ENCODE measurements at places on chromosomes 11 and 22. TPM values are rescaled to one million over a fixed set of nuclear protein-coding genes. Genes with fewer than 3 reads are reported as not detected.

- DNase-seq = no peak
These were observed 524.1 kb downstream of the METTL15 start for GRCh38 chr11:28632338-28632737.

OR52E6 gene
- not detected for total RNA-seq

KRTAP5-8 gene
- not detected for total RNA-seq

- no peak for DNase-seq
These were observed 133.0 kb upstream of the C11orf58 start for GRCh38 chr11:16605389-16605893.

DDIAS gene
- 18.2 TPM for total RNA-seq

DNA sequence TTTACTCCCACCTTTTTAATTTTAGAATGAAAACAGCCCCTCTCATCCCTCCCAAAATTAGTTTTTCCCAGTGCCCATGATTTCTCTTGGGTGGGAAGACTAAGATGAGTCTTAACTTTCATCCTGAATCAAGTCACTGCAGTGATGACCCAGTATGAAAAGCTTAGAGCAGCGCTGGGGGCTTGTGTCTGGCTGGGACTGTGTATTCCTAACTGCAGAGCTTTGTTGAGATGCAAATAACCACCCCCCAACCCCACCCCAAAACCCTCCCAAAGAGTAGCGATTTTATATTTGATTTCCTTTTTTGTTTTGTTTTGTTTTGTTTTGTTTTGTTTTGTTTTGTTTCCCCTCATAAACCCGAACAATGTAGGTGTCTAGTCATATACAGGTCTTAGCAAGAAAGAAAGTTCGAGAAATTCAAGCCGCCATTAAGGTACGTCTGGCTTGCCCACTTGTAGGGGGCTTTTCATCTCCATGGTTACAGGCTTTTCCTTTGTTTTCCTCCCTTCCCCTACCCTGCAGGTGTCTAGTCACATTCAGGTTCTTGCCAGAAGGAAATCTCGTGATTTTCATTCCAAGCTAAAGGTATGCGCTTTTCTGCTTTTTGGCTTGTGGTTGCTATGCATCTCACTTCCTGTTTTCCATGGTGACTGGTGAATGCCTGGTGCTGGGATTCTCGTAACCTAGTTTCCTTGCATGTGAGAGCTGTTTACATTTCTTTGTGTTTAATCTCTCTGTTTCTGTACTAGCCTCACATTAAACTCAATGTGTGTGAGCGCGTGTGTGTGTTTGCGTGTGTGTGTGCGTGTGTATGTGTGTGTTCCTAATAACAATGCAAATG, 144.6 kb upstream of the RASSF10 start:
- DNase-seq = no peak

SLC35F2 gene
- 28.0 TPM for total RNA-seq

DNA sequence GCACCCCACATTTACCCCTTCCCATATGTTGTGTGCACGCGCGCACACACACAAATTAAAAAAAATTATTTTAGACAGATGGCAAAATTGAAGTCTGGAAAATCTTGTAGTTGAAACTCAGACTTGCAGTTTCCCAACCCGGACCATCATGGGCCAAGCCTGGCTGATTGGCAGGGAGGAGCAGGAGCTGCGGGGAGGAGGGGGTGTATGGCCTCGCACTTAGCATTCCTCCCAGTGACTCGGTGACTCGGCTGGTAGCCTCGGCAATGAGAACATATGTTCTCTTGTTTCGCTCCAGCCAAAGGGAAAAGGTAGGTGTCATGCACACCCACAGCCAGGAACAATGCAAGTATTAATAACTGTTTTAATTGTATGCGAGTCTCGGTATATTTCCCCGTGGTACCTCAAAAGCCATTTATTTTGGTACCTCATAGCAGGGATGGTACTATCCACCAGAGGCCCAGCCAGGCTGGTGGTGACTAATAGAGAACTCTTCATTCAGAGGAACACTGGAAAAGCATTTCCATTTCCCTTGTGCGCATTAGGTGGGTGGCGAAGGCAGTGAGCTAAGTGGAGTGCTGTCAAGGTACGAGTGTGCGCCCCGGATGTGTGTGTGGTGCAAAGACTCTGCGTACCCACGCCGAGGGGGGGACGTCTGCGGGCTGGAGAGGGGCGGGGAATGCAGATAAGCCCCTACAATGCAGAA, 92.5 kb downstream of the DSCAML1 start:
- no peak for DNase-seq

GRCh38 chr11:86940122-86940777, 14.9 kb downstream of the FZD4 start:
- no peak for DNase-seq

DNA sequence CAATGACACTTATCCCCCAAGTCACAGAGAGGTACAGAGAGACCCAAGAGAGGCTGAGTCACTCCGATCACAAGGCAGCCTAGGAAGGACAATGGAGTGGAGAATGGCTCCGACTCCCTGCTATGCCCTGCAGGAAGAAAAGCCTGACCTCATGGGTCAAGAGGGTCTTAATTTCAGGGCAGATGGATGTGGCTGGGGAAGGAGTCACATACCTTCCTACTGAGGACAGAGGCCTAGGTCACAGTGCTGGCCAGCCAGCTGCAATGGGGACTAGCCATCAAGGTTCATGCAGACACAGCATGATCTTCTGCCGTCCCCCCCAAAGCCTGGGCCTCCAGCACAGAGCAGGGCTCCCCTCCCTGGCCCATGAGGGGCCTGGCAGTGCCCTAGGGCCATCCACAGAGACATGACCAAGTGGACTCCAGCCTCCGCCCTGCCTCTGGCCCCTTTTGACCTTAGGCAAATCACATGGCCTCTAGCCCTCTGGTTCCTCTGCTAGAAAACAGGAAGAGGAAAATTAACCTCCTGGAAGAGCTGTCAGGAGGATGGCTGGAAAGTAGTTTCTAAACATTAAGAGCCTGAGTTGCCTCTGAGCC, 1.8 kb downstream of the ARRB1 start:
- no peak for DNase-seq

- no peak for DNase-seq
These were observed 591.3 kb downstream of the LRRC4C start for GRCh38 chr11:40867991-40868632.

DNA sequence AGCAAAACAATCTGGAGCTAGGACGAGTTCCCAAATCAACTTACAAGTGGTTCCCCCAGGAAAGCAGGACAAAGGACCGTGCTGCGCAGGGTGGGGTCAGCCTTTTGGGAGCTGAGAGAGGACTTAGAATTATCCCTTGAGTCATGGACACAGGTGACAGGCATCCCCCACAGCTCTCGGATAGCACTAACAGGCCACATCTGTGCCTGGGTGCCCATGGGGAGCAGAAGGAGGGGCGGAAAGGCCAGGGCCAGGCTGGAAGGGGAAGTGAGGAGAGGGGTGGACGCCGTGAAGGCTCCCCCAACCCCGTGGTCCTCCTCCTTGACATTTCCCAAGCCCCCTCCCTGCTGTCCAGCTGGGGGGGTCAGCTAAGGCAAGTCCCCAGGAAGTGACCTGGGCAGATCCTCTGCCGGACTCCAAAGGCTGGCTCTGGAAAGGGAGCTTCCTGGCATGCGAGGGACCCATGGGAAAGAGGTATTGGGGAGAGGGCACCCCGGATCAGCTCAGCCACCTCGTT, 31.6 kb upstream of the A4GALT start:
- no peak for DNase-seq

DNA sequence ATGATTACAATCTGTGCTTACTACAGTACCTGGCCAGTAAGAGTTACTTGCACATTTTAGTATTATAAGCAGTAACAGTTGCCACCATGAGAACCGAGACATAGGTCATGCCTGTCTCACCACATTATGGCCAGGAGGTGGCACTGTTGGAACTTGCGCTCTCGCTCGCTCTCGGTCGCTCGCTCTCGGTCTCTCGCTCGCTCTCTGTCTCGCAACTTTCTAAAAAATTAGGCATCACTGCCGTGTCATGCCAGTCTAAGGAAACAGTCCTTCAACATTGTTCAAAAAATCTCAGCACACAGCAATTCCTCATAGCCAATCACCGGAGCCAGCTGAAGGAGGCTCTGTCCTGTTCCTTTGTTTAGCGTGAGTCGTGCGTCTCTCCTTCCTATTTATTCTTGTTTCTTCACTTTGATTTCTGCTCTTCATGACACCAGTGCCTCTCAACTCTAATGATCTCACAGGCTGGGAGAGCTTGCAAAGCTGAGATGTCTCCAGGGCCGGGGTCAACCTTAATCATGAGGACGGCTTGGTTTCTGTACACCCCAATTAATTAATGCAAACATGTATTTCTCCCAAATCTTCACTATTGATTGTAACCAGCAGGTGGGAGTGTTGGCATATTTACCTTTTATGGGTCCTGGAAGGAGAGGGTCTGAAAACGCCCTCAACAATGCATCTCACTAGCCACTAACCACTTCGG, 6.3 kb upstream of the ADAMTS8 start:
- DNase-seq = peak; percentile 65

DNA sequence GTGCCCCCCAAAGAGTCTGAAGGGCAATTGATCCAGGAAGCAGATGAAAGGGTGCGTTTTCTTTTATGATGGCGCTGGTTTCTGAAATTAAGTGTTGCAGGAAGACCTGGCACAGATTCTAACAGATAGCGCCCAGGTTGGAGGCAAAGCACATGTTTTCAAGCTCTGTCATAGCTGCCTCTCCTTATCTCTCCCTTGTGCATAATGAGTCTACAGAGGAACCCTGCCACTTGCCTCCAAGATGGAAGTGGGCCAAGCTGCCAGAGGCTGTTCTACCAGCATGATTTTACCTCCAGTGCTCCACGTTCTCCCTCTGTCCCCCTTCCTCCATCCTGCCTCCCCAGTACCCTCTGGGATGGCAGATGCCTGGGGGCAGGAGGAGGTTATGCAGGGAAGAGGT, 30.0 kb upstream of the TLCD5 start:
- no peak for DNase-seq

GRCh38 chr22:26435327-26436093, 6.5 kb downstream of the ASPHD2 start:
- no peak for DNase-seq

GRCh38 chr11:6572215-6572614, 31.2 kb downstream of the RRP8 start:
- DNase-seq = no peak

DNA sequence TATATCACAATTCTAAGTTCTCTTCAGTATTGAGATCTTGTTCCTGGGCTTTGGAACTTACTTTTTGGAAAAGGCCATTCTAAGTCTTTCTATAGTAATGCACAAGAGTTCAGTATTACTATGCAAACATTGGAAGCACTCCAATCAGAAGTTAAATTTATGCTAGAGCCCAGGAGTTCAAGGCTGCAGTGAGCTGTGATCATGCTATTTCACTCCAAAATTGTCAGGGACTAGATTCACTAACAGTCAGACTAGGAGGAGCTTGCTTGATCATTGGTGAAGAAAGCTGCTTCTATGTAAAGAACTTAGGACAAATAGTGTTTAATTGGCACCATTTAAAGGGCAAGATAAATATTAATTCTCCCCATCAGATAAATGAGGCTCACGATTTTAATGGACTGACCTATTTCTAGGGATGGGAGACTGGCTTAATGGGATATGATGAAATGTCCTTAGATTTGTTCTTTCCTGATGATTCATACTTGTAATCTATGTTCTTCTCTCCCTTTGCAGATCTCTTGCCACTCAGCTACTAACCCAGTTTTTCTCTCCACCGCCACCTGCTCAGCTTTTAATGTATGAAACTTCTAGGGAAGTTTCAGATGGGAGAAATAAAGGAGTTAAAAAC, 32.6 kb upstream of the TMEM123 start:
- DNase-seq = no peak

GRCh38 chr11:8260202-8260966, 3.3 kb downstream of the LMO1 start:
- no peak for DNase-seq

CLMP gene
- total RNA-seq = 0.05 TPM

- no peak for DNase-seq
These were observed 9.1 kb downstream of the INSC start for GRCh38 chr11:15123849-15124248.

DNA sequence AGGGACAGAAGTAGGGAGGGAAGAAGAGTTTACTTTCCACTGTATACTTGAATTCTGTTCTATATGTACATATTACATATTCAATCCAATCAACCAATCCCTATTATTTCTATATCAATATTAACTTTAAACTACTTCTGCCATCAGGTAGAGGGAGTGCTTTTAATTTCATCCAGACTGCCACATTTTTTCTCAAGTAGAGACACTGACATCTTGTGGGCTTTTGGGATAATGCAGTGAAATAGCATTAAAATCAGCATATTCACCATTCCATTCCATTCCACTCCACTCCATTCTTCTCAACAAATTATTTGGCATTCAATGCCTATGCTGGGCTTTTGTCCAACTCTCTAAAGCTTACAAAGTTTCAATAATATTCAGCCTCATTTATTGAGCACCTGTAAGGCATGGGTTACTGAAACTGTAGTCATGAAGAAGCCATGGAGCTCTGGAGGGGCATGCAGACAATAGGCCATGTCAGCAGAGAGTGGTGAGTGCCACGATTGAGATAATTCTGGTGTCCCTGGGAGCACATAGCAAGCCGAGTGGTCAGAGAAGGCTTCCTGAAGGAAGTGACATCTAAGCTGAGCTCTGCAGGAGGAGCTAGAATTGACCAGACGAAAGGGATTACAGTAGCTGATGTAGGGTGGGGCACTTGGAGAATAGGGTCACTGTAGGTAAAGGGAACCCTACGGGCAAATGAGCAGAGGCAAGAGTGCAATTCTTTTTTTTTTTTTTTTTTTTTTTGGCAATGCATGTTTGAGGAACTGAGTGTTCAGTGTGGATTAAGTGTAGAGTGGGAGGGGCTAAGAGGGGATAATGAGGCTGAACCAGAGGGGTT, 12.8 kb upstream of the CLPB start:
- DNase-seq = no peak

USH1C gene
- total RNA-seq = not detected

DNA sequence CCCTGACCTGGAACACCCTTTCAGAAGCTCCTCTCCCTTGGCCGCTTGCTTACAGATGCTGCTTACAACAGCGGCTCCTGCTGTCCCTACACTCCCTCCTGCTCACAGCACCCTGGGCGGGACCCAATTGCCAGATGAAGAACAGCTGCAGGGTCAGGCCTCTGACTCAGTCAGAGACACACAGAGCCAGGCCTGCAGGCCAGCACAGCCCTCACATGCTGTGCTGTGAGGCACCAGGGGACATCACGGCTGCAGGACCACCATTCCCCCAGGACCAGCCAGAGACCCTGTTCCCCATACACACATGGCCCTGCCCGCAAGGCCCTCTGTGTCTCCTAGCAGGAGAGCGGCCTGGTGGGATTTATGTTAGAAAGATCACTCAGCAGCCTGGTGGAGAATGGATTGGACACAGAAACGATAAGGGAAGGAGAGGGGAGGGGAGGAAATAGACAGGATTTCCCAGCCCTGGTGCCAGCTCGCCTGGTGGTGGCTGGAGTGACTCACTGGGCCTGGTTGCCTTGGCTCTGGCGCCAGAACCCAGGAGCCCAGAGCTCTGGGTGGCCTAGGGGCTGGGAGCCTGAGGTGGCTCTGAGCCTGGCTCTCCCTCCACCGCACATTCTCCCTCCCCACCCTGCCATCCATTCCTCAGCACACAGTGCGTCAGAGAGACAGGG, 6.7 kb downstream of the CAPN5 start:
- no peak for DNase-seq

FAM111B gene
- 59.4 TPM for total RNA-seq

Measured in activated T-helper 2 cell treated with anti-CD3 and anti-CD28 coated beads, Interferon-gamma antibody, Interleukin-2, Interleukin-4, amounts not matched to agents 10 μg/mL and 5 μg/mL and 100 μg/mL, durations not matched to agents 14 hours and 24 hours and 36 hours (primary cell).